Neuronal stem cell (in vitro differentiated cells): ENCODE measurements at places on chromosomes 5 and 9.

DNA sequence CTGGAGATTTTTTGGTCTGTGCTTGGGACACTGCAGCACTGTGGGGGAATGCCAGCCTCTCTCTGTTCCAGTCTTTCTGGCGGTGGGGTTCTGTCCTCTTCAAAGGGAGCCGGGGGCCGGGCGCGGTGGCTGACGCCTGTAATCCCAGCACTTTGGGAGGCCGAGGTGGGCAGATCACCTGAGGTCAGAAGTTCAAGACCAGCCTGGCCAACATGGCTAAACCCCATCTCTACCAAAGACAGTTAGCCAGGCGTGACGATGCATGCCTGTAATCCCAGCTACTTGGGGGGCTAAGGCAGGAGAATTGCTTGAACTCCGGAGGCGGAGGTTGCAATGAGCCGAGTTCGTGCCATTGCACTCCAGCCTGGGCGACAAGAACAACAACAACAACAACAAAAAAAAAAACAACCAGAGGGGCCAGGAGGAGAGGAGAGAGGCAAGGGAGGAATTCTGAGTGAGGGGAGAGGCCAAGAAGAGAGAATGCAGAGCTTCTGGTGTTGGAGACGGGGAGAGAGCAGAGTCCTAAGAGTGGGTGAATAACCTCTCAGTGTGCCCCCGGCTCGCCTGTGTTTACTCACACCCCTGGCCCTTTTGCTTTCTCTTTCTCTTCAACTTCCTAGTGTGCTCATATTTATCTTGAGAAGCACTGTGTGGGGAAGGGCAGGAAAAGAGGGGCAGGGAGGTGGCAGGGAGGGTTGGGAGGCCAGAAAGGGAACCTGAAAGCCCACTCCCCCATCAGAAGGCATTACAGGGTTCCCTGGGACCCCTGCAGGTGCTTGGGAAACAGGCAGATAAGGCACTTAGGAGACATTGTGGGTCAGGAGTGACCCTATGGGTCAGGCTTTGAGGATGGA lies 3.2 kb upstream of the SET start:
- DNase-seq, result no peak

DNA sequence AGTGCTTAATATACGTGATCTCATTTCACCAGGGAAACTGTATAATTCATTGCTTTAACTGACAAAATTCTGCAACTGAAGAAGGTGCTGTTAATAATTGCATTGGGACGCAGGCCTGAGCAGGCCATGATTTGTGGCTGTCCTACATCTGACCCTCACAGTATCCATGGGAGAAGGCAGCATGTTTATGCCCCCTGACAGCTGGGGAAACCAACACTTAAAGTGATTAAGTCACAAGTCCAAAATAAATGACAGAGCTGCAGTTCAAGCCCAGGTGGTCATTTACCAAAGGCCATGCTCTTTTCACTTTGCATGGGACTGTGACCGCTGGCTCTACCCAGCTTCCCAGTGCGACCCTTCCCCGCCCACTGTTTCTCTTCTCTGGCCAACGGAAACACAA lies 30.5 kb upstream of the KCNMB1 start:
- DNase-seq, result no peak

GRCh38 chr5:59222687-59223511 lies 640.0 kb downstream of the RAB3C start:
- DNase-seq, result no peak

DNA sequence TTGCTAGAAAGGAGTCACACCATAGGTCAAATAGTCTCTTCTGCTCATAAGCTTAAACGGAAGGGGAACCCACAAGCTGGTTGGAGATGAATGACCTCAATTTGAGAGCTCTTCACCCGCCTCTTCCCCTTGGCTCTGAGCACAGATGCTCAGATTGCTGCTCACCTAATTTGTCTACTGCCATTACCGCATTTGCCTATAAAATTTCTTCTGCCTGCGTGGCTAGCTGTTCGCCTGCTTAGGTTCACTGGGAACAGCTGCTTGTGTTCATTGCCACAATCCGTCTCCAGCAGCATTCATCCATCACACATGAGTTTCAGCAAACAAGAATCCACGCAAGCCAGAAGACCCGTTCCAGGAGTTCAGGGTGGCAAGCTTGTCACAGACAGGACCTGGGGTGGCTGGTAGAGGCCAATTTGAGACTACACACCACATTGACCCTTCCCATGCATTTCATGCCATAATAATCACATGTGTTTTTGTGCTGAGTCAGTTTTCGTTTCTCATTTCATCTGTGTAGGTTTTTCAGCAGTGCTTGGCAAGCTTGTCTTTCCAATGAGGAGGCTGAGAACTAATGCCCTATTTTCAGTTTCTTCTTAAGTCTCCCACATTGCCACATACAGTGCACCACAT lies 50.2 kb upstream of the DNAH5 start:
- DNase-seq, result no peak

DNA sequence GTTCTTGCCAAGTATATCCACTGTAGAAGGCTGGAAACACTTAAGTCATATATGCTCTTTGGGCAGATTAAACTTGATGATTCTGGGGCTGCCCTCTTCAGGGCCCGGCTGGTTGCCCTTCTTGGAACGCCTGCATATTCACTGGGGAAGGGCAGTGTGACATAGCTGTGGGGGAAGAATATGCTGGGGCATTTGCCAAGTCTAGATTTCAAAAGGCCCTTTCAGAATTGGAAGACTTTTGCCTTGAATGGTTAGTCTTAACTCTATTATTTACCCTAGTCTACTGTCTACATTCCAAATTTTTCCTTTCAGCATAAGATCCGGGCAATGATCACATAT lies 161.2 kb upstream of the PITX1 start:
- DNase-seq, result no peak
